ENCODE measurements at places on chromosomes 12 and 14. TPM values are rescaled to one million over a fixed set of nuclear protein-coding genes. Genes with fewer than 3 reads are reported as not detected.
A peak's percentile ranks its signal among the peaks of the same experiment; 100 is the strongest.

The RASSF8 gene
- 46.2 TPM for total RNA-seq

GRCh38 chr12:11689591-11690186, 40.2 kb downstream of the ETV6 start:
- H3K36me3 ChIP-seq: peaks cover 1% of the 10 kb centered on the region
- DNase-seq: no peak
- H3K4me3 ChIP-seq: no peak overlapping the region
- no peaks in the 10 kb centered on the region for H3K27me3 ChIP-seq

- H3K27ac ChIP-seq: no peak overlapping the region
- H3K4me1 ChIP-seq: peaks cover 11% of the 10 kb centered on the region
- no peak for DNase-seq
These were observed 348.3 kb downstream of the BMP4 start for GRCh38 chr14:53608369-53608768.

The ADAM21 gene
- 0.15 TPM for total RNA-seq

The CRIP1 gene
- 38.7 TPM for total RNA-seq

DNA sequence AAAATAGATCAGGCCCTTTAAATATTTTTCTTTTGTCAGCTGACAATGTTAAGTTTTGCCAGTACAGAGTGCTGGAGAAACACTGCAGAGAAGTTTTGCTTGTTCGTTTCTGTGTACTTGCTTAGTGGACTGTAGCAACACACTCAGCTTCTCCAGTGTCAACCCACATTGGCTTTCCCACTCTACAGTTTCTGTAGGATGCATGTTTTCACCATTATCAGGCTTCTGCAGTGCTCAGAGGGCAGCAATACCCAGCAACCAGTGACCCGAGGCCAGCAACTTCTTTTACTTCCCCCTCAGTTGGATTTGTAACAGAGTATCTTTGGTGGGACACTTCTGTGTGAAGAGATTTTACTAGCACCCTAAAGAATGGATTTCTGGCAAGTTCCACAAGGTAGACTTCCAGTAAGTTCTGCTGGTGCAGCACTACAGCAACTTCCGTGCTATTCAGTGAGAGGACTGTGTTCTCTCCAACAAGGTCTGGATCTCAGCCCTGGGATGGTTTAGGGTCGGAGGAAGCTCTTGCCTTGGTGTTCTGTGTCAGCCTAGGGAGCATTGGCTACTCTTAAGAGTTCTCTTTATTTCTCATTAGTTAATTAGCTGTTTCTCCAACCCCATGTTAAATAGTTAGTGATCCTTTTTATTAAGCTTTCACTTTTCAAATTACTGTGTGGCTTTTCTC, 70.4 kb downstream of the FUT8 start:
- no peaks in the 10 kb centered on the region for H3K27me3 ChIP-seq
- H3K36me3 ChIP-seq: no peaks in the 10 kb centered on the region
- no peak for DNase-seq
- no peak overlapping the region for H3K4me3 ChIP-seq

The B3GNT4 gene
- 1.0 TPM for total RNA-seq

DNA sequence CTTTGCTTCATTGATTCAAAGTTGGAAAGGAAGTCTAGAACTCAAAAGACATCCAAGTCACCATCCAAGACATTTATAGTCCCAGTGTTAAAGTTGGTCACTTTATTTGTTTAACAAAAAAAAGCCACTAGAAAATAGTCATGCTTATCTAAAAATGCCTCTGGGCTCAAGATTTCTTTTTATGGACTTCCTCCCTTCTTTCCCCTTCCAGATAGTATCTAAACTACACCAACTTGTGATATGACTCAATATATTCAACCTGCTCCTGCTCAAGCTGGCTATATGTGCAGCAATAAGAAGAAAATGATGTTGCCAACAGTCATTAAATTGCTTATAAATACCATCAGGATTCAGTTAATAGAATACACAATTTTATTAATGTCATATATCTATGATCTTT, 1177.1 kb downstream of the FLRT2 start:
- no peaks in the 10 kb centered on the region for H3K4me1 ChIP-seq
- no peak for DNase-seq
- H3K36me3 ChIP-seq: no peaks in the 10 kb centered on the region
- no peaks in the 10 kb centered on the region for H3K27me3 ChIP-seq
- no peak overlapping the region for H3K27ac ChIP-seq
- no peak overlapping the region for H3K4me3 ChIP-seq

The NPC2 gene
- 313 TPM for total RNA-seq

The RND1 gene
- 1.1 TPM for total RNA-seq

The ITGB7 gene
- total RNA-seq: not detected

The RFLNA gene
- 1.0 TPM for total RNA-seq

DNA sequence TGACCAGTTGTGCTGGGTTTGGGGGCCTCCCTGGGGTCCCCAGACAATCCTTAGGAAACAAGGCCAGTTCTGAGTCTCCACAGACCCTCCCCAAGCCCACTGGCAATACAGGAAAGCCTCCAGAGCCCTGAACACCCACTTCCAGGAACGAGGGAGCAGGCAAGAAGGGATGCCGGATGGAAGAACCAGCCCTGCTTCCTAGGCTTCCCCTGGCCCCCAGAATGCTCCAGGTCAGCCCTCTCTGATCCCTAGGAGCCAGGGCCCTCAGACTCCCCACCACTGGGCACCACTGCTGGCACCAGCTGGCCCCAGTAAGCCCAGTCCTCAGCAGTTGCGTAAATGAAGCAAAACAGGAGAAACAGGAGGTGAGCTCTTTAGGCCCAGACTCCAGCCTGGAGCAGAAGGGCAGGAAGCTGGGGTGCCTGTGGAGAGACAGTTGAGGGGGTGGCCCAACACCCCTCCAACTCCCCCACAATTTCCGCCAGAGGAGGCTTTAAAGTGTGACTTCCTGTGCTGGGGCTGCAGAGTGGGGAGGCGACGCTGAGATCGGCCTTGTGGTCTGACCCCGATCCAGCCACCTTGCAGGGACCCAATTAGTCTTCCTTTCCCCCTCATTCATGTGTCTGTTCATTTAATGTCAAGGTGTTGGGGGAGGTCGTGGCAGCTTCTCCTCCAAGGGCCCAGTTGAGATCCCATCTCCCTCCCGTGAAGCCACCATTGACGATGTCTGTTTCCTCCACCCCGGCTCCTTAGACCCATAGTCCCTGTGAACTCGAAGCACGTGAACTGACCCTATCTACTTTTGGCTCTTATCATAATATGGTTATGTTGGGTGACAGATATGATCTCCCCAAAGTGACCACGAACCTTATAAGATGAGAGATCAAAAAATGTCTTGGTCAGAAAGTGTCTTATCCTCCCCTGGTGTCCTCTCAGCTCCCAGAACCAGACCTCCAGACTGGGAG, 4.7 kb downstream of the TNFRSF1A start:
- H3K4me3 ChIP-seq: no peak overlapping the region
- no peak overlapping the region for H3K27ac ChIP-seq
- peaks cover 4% of the 10 kb centered on the region for H3K4me1 ChIP-seq
- peaks cover 19% of the 10 kb centered on the region for H3K36me3 ChIP-seq
- peak; percentile 67 for DNase-seq
- no peaks in the 10 kb centered on the region for H3K27me3 ChIP-seq

- no peaks in the 10 kb centered on the region for H3K36me3 ChIP-seq
- H3K4me1 ChIP-seq: peaks cover 11% of the 10 kb centered on the region
- no peaks in the 10 kb centered on the region for H3K27me3 ChIP-seq
- no peak for DNase-seq
These were observed 16.6 kb upstream of the SUSD6 start for GRCh38 chr14:69594846-69595245.

All from chondrocyte (in vitro differentiated cells).